NCI-H524 (cell line): ENCODE measurements at places on chromosomes 13 and 19.

DNA sequence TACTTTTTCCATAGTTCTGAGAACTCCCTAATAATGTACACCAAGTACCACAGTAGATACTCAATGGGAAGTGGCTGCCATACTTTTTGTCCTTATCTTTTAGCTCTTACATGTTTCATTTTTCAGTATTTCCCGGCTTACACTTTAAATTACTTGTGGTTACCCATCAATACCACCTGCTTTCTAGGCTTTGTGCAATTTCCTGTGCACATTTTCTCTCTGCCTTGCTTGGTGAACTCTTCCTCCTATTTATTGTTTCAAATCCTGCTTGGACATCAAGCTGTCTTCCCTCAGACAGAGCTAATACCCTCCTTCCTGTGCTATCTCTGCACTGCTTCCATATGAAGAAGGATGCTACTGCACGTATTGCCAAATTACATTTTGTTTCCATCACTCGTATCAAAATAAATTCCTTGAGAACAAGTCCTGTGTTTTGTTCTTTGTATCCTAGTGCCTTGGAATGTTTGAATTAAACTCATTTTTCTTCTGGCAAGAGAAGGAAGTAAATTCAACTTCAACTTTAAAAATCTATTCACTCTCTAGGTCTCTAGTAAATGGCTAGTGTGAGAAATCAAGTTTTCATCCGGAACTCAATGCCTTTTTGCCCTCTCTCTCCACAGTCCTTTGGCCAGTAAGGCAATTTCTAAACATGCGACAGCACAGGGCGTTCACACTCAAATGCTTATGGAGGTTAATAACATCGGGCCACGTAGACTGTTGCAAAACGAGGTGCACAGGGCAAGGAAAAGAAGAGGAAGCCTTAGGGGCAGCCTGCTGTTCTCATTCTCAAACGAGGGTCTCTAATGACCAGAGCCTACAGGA, 5.6 kb downstream of the ZAR1L start:
- no peak for DNase-seq

DNA sequence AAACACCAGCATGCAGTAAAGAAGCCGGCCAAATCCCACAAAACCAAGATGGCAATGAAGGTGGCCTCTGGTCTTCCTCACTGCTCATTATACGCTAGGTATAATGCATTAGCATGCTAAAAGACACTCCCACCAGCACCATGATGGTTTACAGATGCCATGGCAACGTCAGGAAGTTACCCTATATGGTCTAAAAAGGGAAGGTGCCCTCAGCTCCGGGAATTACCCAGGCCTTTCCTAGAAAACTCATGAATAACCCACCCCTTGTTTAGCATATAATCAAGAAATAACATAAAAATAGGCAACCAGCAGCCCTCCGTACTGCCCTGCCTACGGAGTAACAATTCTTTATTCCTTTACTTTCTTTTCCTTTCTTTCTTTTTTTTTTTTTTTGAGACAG, 21.1 kb upstream of the PLEKHF1 start:
- no peak for DNase-seq

DNA sequence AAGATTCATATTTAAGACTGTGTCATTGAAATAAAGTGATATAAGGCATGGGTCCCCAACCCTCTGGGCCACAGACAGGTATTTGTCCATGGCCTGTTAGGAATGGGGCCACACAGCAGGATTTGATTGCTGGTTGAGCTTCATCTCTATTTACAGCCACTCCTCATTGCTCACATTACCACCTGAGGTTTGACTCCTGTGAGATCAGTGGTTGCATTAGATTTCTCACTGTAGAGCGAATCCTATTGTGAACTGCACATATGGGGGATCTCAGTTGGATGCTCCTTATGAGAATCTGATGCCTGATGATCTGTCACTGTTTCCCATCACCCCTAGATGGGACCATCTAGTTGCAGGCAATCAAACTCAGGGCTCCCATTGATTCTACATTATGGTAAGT, 132.1 kb downstream of the PCDH17 start:
- DNase-seq, result no peak

GRCh38 chr13:24900507-24900906, 136.5 kb downstream of the RNF17 start:
- no peak for DNase-seq

GRCh38 chr13:52775511-52775910, 35.9 kb upstream of the CNMD start:
- no peak for DNase-seq

GRCh38 chr13:28329395-28330158, 165.4 kb downstream of the FLT1 start:
- no peak for DNase-seq

DNA sequence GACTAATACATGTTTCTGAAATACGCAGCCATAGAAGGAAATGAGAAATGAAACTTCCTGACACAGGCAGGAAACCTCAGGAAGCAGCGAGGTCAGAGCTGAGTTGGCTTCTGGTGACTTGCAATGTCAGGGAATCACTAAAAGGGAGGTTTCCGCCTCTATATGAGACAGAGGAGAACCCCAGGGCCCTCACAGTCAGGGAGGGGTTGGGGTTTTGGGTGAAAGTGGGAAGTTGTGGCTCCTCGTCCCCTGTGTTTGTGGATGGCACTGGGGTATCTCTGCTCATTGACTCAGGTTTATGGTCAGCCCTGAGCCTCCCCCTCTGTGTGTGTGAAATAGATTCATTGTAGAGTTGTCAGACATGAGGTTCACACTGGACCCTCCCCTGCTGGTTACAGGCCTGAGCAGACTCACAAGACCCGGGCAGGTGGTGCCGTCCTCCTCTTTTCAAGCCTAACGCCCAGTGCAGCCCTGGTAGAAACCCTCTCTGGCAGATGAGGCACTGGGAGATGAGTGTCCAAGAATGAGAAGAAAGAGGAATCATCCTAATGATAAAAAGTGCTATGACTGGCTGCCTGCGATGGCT, 5.5 kb upstream of the LILRA6 start:
- DNase-seq, result no peak

GRCh38 chr13:113907635-113908617, 44.0 kb upstream of the GAS6 start:
- DNase-seq, result no peak

DNA sequence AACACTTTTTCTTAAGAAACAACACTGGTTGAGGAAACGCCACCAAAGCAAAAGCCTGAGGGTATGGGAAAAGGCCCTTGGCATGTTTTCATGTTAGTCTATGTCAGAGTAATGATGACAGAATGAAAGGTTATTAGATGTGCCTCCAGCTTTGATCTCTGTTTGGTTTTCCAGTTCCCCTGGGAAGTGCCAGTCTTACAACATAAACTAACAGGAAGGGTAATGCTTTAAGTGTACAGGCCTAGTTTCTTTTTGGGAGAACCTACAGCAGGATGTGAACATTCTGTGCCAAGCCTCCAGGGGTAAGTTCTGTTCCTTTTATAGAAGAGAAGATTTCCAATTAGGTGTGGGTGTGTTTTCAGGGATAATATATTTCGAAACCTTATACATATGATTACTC, 121.7 kb downstream of the FNDC3A start:
- DNase-seq, result no peak

DNA sequence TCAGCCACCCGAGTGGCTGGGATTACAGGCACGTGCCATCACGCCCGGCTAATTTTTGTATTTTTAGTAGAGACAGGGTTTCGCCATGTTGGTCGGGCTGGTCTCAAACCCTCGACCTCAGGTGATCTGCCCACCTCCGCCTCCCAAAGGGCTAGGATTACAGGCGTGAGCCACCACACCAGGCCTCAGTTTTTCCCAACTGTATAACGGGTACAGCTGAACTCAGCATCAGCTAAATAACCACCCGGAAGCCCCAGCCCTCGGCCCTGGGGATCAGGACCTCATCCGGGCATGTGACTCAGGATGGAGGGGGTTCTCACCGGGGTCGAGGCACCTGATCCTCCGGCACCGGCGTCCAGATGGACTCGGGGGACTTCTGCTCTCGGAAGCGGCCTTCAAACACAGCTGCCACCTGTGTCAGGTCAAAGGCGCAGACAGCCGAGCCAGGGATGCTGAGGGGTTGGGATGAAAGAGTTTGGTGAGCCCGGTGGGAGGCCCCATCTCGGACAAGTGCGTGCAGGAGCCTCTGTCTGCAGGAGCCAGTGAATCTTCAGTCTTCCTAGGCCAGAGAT, 8.9 kb downstream of the SEMA6B start:
- no peak for DNase-seq

DNA sequence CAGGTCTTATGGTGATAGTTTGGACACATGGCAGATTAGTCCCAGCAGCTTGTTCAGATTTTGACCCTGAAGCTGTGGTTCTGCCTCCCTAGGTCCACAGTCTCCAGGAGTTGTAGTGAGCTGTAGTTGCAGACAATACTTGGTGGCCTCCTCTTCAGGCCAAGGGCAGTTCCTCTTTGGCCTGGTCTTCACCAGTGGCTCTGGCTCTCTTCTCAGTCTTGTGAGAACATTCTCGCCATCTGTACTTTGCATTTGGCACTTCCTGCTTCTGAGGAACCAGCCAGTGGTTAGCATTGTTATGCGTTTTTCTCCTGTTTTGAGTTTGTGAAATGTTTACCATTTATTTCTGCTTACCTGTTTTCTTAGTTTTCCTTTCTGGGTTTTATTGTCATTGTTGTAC, 40.7 kb downstream of the PCCA start:
- no peak for DNase-seq

DNA sequence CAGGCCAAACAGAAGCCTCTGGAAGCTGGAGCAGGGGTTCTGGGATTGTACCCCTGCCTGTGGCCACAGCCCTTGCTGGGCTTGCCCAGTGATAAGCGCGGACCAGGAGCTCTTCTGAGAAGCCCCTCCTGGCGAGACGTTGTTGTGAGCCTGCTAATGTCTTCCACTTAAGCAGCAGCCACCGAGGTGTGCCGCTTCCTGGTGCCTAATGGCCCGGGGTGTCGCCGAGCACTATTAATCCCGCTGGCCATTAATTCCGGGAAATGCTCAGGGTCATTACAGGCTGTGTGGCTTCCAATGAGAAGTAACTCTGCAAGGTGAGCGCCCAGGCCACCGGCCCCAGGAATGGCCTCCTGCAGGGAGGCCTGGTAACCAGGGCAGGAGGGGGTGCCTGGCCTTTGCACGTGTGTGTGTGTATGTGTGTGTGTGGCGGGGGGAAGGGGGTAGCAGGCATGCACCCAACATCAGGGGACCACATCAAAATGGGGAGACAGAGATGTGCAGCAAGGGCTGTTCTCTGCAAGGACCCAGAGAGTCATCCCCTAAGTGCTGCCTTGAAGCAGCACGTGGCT, 175.0 kb downstream of the URI1 start:
- no peak for DNase-seq

DNA sequence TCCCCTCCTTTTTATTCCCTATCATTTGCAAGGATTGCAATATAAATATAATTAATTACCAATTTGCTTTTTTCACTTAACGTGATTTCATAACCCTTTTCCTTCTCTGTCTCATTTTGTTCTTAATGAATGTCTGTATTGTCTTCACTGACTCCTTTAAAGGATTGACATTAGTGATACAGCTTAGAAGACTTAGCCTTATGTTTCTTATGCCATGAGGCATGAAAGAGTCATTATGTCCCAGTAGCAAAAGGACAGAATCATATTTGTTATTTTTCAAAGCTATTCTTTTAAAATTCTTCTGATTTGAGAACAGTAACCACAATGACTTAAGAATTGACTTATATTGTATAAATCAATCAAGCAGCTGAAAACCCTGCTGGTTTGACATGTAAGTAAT, 26.2 kb downstream of the SLC10A2 start:
- no peak for DNase-seq

DNA sequence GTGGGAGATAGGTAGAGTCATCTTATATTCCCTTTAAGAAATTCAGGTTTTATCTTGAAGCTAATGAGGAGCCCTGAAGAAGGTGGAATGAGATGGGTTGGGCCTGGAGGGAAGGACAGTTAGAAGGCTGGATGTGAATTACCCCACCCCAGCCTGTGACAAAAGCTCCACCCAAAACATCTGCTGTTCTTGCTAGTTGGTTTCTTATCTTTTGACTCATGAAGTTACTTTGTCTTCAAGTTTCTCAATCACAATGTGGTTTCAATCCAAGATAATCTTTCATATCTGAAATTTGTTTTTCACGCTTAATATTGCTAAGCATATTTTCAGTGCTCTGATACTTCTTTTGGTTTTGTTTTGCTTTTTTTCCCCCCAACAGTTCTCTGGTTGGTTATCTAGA, 38.3 kb upstream of the HMGB1 start:
- no peak for DNase-seq

DNA sequence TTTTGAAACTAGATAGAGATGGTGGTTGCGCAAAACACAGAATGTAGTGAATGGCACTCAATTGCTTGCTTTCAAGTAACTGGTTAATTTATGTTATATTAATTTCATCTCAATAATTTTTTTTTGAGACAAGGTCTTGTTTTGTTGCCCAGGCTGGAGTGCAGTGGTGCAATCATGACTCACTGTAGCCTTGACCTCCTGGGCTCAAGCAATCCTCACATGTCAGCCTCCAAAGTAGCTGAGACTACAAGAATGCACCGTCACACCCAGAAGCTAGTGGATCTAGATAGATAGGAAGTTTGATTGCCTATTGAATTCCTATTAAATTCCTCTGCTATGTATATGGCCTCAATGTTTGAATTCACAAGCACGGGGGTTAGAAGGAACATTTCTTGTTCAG, 26.4 kb upstream of the ADGRE2 start:
- no peak for DNase-seq

GRCh38 chr19:34314437-34315313, 50.3 kb upstream of the GPI start:
- DNase-seq, result no peak

GRCh38 chr13:75850916-75851315, 214.8 kb downstream of the LMO7 start:
- DNase-seq, result no peak

DNA sequence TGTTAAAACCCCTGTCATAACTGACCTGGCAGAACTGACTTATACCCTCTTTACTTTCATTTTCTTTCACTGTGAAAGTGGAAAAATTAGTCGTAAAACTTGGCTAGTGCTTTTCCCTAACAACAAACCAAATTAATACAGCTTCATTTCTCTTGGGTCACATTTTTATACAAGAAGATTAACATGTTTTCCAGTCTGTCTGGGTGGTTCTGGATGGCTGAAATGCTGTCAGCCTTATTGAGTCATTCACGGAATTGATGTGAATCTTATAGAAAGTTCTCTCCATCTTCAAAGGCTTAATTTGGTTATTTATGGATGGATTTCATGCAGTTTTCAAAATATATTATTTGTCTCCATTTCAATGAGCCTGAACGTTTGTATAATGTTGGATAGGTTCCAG, 440.0 kb downstream of the KCTD12 start:
- DNase-seq, result no peak

- peak; percentile 82 for DNase-seq
These were observed 9.1 kb downstream of the SLITRK5 start for GRCh38 chr13:87680298-87680697.

DNA sequence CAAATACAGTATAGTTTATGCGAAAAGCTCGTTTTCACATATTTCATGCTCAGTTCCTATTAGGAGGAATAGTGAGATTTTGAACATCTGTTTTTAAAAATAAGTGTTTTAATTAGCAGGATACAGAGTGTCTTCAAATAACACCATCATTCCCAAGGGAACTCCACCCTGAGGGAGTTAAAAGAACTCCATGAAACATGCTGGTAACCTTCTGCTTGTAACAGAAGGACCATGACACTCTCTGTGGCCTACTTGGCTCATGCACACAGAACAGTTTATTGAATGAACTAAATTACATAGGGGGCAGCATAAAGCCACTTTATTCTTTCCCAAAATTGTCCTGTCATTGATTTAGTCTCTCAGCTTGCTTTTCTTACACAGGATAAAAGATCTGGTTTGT, 809.5 kb upstream of the SLITRK6 start:
- DNase-seq, result peak; percentile 75
